ENCODE measurements at places on chromosomes 12 and 14. TPM values are rescaled to one million over a fixed set of nuclear protein-coding genes. Genes with fewer than 3 reads are reported as not detected.

Gene MRPL51
- 121 TPM for total RNA-seq

Gene SLC25A3
- total RNA-seq = 348 TPM

DNA sequence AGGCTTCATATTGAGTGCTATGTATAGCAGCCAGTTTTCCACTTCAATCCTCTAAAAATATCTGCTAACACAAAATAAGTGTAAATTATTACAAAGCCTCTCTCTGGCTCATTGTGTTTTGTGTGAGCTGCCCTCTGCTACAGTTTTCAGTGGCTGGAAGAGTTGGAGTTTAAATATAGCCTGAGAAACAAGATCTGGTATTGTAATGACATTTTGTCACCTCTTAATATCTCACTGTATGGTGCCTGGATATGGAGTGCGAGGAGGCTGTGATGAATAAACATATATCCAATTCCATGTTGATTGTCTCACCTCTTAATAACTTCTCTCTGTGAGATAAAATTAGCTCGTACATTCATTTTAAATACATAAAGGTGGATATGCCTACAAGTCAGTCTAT, 269.7 kb downstream of the FLRT2 start:
- H3K27me3 ChIP-seq = no peaks in the 10 kb centered on the region
- H3K36me3 ChIP-seq = no peaks in the 10 kb centered on the region
- H3K4me1 ChIP-seq = no peaks in the 10 kb centered on the region
- H3K27ac ChIP-seq = no peak overlapping the region
- DNase-seq = no peak
- H3K4me3 ChIP-seq = no peak overlapping the region

- H3K36me3 ChIP-seq = no peaks in the 10 kb centered on the region
- DNase-seq = no peak
- no peaks in the 10 kb centered on the region for H3K27me3 ChIP-seq
- H3K4me1 ChIP-seq = peaks cover 9% of the 10 kb centered on the region
These were observed 8.3 kb downstream of the CDKL1 start for GRCh38 chr14:50388256-50388931.

Gene CATSPERB
- 2.8 TPM for total RNA-seq

DNA sequence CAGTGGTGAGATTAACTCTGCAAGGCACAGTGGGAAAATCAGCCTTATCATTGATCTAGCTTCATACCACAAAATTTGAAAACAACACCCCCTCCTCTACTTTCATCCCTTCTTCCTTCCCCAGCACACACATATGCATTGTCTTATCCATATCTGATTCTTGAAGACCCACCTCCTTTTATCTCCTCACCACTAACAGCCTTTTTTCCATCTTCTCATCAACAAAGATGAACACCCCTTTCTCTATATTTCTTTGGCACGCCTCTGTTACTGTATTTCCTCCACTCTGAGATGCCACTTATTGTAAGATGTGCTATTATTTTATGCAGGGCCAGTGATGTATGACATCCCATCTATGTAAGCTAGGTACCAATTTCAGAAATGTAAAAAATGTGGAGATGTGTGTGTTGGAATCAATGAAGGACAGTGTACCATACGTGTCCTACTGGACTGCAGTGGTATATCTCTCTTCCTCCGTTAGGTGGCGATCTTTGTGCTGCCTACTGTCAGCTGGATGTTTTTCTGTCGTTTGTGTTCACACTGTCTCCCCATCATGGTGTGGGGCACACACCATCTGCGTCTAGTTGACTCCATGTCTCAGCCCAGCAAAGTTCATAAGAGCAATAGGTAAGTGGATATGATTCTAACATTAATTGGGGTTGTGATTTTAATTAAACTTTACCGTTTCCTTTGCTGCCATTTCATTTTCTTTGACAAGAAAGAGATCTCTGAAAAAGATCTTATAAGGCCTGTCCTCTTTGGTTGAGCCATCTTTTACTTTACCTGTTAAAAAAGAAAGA, 24.0 kb downstream of the CCDC38 start:
- no peaks in the 10 kb centered on the region for H3K36me3 ChIP-seq
- no peaks in the 10 kb centered on the region for H3K27me3 ChIP-seq
- DNase-seq = no peak
- no peak overlapping the region for H3K27ac ChIP-seq
- no peaks in the 10 kb centered on the region for H3K4me1 ChIP-seq

Measured in lower lobe of right lung (tissue), 2 donors.